Adrenal gland (tissue), 19 donors: ENCODE measurements at places on chromosomes 3 and 15. TPM values are rescaled to one million over a fixed set of nuclear protein-coding genes. Genes with fewer than 3 reads are reported as not detected.

GRCh38 chr15:68550498-68551295 is 28.1 kb upstream of the CORO2B start:
- H3K27me3 ChIP-seq: peaks cover 5% of the 10 kb centered on the region
- no peak overlapping the region for H3K4me3 ChIP-seq
- H3K27ac ChIP-seq: no peak overlapping the region
- no peaks in the 10 kb centered on the region for H3K4me1 ChIP-seq
- no peaks in the 10 kb centered on the region for H3K36me3 ChIP-seq

Gene ALS2CL
- 36.8 TPM for polyA plus RNA-seq

- no peak overlapping the region for H3K4me3 ChIP-seq
- peaks cover 10% of the 10 kb centered on the region for H3K4me1 ChIP-seq
- H3K27me3 ChIP-seq: no peaks in the 10 kb centered on the region
- no peak overlapping the region for H3K27ac ChIP-seq
Measured at GRCh38 chr15:64622410-64623260, 152.8 kb downstream of the RBPMS2 start.

Gene ZNF502
- polyA plus RNA-seq: 4.1 TPM

GRCh38 chr3:108907194-108907593 is 46.5 kb downstream of the GUCA1C start:
- no peaks in the 10 kb centered on the region for H3K36me3 ChIP-seq
- no peaks in the 10 kb centered on the region for H3K4me1 ChIP-seq
- H3K27me3 ChIP-seq: no peaks in the 10 kb centered on the region
- DNase-seq: no peak

DNA sequence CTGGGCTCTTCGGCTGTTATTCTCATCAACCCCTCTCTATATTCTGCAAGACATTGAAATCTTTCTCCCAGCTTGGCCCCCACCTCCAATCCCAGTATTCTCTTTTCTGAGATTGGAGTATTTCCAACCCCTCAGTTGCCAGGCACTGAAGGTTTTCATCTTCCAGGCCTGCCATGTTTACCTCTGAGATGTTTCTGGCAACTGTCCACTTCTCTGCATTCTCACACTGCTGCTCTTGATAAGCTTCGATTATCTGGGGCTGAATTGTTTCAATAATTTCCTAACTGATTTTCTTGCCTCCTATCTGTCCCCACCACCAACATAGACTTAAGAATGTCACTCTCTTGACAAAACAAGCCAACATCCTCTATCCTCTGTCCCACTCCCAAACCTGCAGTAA is 1.4 kb upstream of the GPR156 start:
- no peaks in the 10 kb centered on the region for H3K36me3 ChIP-seq
- no peak overlapping the region for H3K27ac ChIP-seq
- no peak overlapping the region for H3K4me3 ChIP-seq
- DNase-seq: no peak

GRCh38 chr3:122533480-122533879 is 18.7 kb upstream of the KPNA1 start:
- H3K4me1 ChIP-seq: peaks cover 3% of the 10 kb centered on the region
- H3K36me3 ChIP-seq: peaks cover 70% of the 10 kb centered on the region
- no peak overlapping the region for H3K4me3 ChIP-seq
- no peak for DNase-seq

GRCh38 chr3:157786618-157787017 is 283.4 kb upstream of the VEPH1 start:
- no peaks in the 10 kb centered on the region for H3K27me3 ChIP-seq
- peaks cover 20% of the 10 kb centered on the region for H3K4me1 ChIP-seq
- no peaks in the 10 kb centered on the region for H3K36me3 ChIP-seq
- no peak overlapping the region for H3K4me3 ChIP-seq
- DNase-seq: no peak
- no peak overlapping the region for H3K27ac ChIP-seq

- H3K4me3 ChIP-seq: no peak overlapping the region
- H3K27me3 ChIP-seq: no peaks in the 10 kb centered on the region
- no peak overlapping the region for H3K27ac ChIP-seq
- no peaks in the 10 kb centered on the region for H3K36me3 ChIP-seq
- no peak for DNase-seq
- no peaks in the 10 kb centered on the region for H3K4me1 ChIP-seq
Measured at GRCh38 chr3:147312786-147313280, 93.5 kb downstream of the ZIC4 start.

DNA sequence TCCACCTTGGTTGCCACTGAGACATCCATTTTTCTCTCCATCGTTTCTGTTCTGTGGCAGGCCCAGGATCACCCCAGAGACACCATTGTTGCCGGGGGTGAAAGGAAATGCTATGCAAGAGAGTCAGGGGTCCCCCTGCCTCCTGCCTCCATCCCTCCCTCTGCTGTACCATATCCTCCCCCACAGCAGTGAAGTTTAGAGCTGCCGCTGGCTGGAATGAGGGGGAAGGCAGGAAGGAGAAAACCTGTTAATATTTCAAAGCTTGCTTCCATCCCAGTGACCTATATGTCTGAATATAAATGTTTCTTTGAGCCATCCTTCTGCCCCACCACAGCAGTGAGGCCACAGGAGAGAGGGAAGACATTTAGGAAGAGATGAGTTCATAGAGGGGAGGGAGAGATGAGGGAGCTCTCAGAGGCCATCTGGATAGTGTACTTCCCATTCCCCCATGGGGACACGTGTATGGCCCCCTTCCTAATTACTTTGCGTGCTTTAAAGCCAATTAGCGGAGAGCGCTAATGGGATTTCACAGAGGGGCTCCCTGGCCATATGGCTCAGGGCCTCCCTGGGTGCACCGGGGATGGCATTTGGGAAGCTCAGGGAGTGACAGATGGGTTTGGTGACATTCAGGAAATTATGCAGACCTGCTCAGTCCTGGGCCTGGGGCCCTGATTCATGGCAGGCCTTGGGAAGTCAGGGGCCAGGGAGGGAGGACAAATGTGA is 40.4 kb upstream of the CHRNB4 start:
- DNase-seq: no peak
- H3K4me1 ChIP-seq: no peaks in the 10 kb centered on the region
- H3K36me3 ChIP-seq: no peaks in the 10 kb centered on the region
- no peaks in the 10 kb centered on the region for H3K27me3 ChIP-seq

Gene PTH1R
- polyA plus RNA-seq: 1,399 TPM

DNA sequence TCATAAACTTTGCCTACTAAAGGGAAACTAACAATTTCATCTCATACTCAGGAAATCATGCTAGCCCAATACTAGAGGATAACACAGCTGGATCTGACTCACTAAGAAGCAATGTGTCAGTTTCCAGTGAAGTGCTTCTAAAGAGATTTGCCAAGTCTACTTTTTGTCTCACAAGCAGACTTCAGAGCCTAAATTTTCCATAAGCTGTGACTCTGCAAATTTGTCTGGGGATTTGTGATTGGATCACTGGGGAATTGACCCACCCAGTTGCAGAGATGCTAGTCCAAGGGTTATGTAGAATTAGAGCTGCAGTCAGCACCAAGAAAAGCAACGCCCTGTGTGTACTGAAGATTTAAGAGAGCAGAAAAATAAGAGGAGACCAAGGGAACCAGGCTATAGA is 647.1 kb downstream of the NTRK3 start:
- no peaks in the 10 kb centered on the region for H3K36me3 ChIP-seq
- H3K4me3 ChIP-seq: no peak overlapping the region
- peak; percentile 19 for DNase-seq
- no peaks in the 10 kb centered on the region for H3K27me3 ChIP-seq
- H3K27ac ChIP-seq: peak overlapping the region; percentile 31

- DNase-seq: no peak
- no peak overlapping the region for H3K4me3 ChIP-seq
- no peaks in the 10 kb centered on the region for H3K27me3 ChIP-seq
- H3K4me1 ChIP-seq: peaks cover 81% of the 10 kb centered on the region
Measured at GRCh38 chr3:141406265-141406664, 38.0 kb downstream of the ZBTB38 start.

Gene LSMEM2
- 0.09 TPM for polyA plus RNA-seq

Gene CCDC66
- 22.9 TPM for polyA plus RNA-seq

DNA sequence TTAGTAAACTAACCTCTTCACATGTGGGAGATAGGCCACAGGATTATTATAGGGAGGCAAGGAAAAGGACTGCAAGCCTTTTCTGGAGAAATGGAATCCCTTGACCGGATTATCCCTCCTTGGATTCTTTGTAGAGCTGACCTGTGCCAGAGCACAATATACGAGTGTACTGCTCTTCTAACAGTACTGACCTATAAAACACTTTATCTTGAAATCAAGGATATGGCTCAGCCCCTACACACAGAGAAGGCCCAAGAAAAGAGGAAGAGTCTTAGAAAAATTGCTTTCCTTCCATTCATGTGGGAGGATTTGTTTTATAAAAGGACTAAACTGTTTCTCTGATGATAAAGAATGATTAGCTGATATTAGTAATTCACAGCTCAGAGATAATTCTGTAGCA is 42.2 kb downstream of the DMXL2 start:
- H3K4me1 ChIP-seq: peaks cover 17% of the 10 kb centered on the region
- DNase-seq: no peak
- no peak overlapping the region for H3K4me3 ChIP-seq
- no peak overlapping the region for H3K27ac ChIP-seq
- no peaks in the 10 kb centered on the region for H3K27me3 ChIP-seq

Gene TRH
- not detected for polyA plus RNA-seq

GRCh38 chr3:105812194-105812586 is 56.6 kb downstream of the CBLB start:
- no peak for DNase-seq
- H3K27ac ChIP-seq: no peak overlapping the region
- H3K4me3 ChIP-seq: no peak overlapping the region
- H3K4me1 ChIP-seq: peaks cover 49% of the 10 kb centered on the region
- H3K36me3 ChIP-seq: no peaks in the 10 kb centered on the region

DNA sequence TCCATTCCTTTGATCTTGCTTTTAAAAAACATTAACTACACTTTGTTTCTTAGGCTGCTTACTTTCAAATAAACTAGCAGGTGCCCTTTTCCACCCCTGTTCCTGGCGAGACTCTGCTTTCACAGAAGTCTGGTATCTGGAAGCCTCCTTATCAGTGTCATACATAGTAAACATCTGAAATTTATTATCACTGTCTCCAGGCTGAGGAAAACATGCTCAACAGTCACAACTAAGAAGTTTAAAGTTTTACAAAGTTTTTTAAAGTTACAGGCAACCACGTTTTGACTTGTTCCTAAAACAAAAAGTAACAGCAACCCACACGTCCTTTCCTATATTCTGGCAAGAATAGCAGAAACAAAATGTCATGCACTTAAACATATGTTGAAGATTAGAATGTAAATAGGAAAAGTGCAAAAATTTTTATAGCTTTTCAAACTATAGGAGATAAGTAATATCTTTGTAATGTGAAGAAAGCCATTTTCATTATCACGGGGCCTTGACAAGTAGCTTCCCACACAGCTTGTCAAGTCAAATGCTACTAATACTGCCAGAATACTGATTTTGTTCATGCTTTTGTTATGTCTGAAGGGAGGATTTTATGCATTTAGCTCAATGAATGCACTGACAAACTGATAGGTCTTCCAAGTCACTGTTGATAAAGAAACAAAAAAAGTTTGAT is 275.2 kb upstream of the KCNMB2 start:
- no peaks in the 10 kb centered on the region for H3K36me3 ChIP-seq
- DNase-seq: peak; percentile 12
- H3K27ac ChIP-seq: no peak overlapping the region

Gene SKOR1
- polyA plus RNA-seq: not detected

Gene KLHL40
- 0.03 TPM for polyA plus RNA-seq

Gene MAP3K13
- 30.1 TPM for polyA plus RNA-seq

DNA sequence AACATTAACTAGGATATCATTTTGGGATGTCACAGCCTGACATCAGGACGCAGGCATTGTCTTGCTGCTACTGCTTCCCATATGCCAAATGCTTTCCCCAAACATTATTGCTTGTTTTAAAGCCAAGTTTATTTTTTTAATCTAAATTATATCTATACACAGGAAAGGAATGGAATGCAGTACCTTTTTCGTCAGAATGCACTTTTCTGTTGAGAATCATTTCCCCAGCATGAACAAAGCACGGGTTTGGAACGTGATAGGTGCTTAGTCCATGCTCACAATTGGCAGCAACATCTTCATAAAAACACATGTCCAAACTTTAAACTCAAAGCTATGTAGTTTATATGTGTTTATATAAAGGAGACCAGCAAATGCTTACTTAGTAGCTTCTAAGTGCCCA is 26.1 kb downstream of the PXK start:
- no peak for DNase-seq
- peaks cover 5% of the 10 kb centered on the region for H3K4me1 ChIP-seq
- no peaks in the 10 kb centered on the region for H3K27me3 ChIP-seq
- no peaks in the 10 kb centered on the region for H3K36me3 ChIP-seq

- no peak overlapping the region for H3K27ac ChIP-seq
- H3K36me3 ChIP-seq: no peaks in the 10 kb centered on the region
- peaks cover 63% of the 10 kb centered on the region for H3K4me1 ChIP-seq
- no peak for DNase-seq
- no peak overlapping the region for H3K4me3 ChIP-seq
Measured at GRCh38 chr3:172704001-172704400, 6.9 kb downstream of the NCEH1 start.

DNA sequence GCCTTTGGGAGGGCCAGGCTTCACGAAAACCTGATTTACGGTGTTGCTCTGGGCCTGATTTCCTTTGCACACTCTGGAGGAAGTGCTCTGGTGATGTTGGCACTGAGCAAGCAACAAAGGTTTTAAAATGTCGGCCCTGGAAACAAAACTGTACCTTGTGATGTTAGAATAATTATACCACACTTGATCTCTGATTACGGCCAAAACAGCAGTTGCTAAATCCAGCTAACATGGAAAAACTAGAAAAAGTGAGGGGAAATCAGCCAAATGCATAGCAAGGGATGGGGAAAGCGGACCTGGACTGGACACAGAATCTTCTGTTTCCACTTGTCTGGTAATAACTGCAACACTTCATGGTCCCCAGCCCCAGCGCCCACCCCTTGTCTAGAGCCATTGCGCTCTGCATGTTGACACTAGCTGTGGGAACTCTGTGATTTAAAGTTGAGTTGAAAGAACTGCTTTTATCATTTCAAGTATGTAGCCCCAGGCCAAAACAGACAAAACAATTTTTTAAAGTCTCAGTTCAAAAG is 120.1 kb downstream of the VGLL4 start:
- H3K27me3 ChIP-seq: no peaks in the 10 kb centered on the region
- H3K4me3 ChIP-seq: no peak overlapping the region
- no peaks in the 10 kb centered on the region for H3K4me1 ChIP-seq

Gene IMP3
- polyA plus RNA-seq: 74.8 TPM

DNA sequence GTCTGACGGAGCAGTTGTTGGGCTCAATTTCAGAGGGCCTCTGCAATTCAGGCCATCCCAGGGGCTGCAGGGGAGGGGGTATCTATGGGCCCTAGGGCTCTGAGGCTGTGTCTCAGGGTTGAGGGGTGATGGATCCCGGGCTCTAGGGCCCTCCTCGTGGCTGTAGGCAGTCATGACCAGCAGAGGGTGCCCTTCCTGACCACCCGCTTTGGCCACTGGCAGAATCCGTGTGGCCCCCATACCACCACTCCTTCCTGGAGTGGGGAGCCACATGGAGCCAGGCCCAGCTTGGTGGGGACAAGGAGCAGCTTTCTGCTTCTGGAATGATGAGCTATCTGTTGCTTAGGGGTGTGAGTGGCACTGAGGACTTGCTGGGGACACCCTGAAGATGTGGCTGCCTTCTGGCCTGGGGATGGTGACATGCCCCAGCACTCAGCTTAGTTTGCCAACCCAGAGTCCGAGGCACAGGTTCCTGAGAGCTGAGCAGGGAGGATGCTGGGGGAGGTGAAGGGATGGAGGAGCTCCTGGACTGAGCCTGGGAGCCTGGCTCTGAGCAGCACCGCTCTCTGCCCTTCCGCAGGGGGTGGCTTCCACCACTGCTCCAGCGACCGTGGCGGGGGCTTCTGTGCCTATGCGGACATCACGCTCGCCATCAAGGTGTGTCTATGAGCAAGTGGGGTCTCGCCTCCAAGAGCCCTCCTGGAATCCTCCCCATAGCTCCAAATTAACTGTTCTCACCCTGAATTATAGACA is 20.2 kb downstream of the HDAC11 start:
- no peaks in the 10 kb centered on the region for H3K4me1 ChIP-seq
- no peaks in the 10 kb centered on the region for H3K36me3 ChIP-seq
- H3K27ac ChIP-seq: no peak overlapping the region
- no peak overlapping the region for H3K4me3 ChIP-seq
- no peaks in the 10 kb centered on the region for H3K27me3 ChIP-seq
